ENCODE measurements at places on chromosomes 6 and 20.
A peak's percentile ranks its signal among the peaks of the same experiment; 100 is the strongest.

- no peak for DNase-seq
These were observed 241.4 kb downstream of the ESR1 start for GRCh38 chr6:152048921-152049320.

DNA sequence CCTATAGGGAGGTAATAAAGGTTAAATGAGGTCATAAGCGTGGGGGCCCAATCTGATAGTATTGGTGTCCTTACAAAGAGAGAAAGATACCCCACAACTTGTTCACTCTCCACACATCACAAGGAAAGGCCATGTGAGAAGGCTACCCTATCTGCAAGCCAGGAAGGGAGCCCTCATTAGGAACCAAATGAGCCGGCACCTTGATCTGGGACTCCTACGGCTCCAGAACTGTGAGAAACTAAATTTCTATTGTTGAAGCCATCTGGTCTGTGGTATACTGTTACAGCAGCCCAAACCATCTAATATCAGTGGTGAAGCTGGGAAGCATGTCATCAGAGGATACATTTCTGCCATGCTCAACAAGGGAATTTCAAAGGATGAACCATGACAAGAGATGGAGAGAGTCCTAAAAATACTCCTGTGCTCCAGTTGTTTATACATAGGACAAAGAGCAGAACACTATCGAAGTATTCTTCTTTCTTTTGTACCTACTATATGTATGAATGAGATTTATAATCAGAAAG is 10.4 kb downstream of the COX7A2 start:
- no peak for DNase-seq

- DNase-seq, result peak; percentile 63
These were observed 263.0 kb downstream of the FOXC1 start for GRCh38 chr6:1872649-1873131.

- DNase-seq, result no peak
These were observed 38.5 kb downstream of the EDN1 start for GRCh38 chr6:12328701-12329100.

GRCh38 chr6:132960720-132961119 is 146.4 kb downstream of the RPS12 start:
- no peak for DNase-seq

- no peak for DNase-seq
These were observed 7.7 kb upstream of the VSX1 start for GRCh38 chr20:25089662-25090061.

- no peak for DNase-seq
These were observed 545.5 kb downstream of the EPM2A start for GRCh38 chr6:145189836-145190235.

DNA sequence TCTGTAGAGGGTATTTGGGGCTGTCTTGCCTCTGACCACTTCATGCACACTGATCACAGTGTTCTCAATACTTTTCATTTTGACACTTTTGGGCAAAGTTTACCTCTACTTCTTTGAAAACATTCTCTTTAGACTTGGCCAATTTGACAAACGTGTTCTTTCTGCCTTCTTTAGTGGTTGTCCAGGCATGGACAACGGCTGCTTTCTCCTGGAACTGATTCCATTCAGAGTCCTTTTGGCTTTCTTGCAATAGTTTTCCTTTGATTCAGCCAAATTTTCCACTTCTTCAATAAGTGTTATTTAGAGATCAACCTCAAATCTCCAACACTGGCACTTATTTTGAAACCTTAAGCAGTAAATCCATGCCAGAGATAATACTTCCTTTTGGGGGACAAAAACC is 6.7 kb upstream of the CST9 start:
- DNase-seq, result no peak

GRCh38 chr6:148195511-148195910 is 147.1 kb upstream of the SASH1 start:
- DNase-seq, result no peak

DNA sequence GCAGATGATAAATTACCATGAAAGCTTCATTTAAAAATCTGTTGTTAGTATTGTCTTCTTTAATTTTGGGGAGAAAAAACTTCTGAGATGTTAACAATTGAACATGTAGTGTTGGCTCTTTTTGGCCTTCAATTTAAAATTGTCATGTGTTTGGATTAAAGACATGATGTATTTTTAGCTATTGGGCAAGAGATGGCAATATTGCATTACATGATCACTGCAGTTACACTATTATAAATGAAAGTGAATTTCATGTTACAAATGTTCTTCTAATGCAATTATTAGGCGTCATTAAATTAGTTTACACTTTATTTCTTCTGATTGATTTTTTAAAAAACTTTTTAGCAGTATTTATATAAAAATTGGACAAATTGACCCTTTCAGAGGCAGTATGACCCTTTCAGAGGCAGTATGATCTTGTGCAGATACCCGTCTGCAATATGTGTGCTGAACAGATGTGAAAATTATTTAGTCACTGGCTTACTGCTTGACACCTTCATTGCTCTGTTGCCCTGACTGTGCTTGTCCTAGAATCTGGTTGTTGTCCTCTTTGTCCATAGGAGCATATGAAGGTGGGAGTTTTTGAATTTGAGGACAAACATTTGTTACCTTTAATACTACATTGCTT is 25.8 kb downstream of the CDKAL1 start:
- DNase-seq, result peak; percentile 26

- peak; percentile 46 for DNase-seq
These were observed 182.5 kb downstream of the CDC5L start for GRCh38 chr6:44569931-44570385.

DNA sequence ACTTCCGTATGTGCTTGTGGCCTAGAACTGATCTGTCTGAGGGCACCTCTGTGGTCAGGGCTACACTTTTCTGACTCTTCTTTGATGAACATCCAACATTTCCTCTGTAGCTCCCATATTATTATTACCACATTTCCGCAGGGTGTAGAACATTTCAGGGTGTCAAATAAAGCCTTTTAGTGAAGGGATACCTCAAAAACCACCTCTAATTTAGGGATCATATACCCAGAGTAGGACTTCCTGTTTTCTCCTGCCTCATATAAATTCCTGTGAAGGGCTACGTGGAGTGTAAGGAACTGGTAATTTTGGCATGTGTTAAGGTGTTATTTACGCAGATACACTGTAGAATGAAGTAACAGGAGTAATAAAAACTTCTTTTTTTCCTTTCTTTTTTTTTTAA is 5.5 kb upstream of the MUC22 start:
- DNase-seq, result no peak

DNA sequence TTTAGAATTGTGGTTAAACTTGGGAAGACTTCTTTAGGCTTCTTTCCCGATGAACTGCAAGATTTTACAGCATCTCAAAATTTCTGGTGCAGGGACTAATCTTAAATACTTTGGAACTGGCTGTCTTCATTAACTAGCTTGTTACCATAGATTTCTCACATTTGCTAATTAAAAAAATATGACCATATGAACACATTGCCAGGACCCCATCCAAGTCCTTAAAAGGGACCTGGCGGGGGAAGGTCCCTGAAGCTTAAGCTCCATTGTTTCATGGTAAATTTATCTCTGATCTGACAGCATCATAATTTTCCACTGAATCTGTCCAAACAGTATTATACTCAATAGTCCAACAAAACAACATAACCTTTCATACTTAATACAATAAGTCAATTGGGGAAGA is 517.8 kb upstream of the FLRT3 start:
- DNase-seq, result no peak

DNA sequence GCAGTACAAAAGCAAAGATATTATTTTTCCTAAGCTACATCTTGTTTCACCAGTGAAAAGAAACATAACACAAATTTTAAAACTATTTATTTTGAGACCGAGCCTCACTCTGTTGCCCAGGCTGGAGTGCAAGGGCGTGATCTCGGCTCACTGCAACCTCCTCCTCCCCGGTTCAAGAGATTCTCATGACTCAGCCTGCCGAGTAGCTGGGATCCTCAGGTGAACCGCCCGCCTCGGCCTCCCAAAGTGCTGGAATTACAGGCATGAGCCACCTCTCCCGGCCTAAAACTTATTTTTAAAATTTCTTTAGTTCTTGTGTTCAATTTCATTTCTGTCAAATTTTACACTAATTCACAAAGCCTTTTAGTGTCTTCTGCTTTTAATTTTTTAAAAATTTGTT is 5.9 kb downstream of the SRSF12 start:
- DNase-seq, result no peak

DNA sequence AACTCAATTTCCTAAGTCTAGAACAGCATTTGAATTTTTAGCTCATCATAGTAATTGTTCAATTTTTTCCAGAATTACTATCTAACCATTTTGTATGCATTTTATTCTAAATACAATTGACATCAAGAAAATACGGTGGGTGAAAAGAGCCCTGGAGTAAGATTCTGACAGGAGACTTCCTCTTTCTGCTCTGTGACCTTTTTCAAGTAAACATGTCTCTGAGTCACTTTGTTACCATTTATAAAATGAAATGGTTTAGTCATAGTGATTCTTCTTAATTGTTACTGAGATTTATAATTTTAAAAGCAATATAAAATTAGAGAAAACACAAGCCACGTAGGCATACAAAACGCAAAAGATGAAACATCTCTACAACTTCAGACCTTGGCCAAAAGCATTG is 80.2 kb downstream of the PLCB1 start:
- DNase-seq, result peak; percentile 31

DNA sequence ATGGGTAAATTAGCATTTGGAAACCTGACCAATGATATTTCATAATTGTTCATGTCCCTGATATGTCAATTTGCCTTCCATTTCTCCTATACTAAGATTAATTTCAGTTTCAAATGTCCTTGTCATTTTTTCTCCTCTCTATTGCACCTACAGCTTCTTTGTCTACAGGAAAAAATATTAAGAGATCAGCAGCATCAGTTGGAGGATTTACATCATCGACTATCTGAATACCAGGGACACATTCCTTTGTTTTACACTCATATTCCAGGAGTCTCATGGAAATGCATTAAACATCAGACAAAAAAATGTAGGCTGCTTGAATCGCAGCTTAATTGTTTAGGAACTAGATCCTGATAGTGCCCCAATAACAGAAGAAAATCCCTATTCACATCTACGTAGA is 188.2 kb downstream of the PRKN start:
- no peak for DNase-seq

GRCh38 chr6:43014434-43014909 is 423 bp downstream of the KLHDC3 start:
- DNase-seq, result peak; percentile 45

GRCh38 chr6:66930559-66931290 is 1223.7 kb upstream of the EYS start:
- peak; percentile 19 for DNase-seq

DNA sequence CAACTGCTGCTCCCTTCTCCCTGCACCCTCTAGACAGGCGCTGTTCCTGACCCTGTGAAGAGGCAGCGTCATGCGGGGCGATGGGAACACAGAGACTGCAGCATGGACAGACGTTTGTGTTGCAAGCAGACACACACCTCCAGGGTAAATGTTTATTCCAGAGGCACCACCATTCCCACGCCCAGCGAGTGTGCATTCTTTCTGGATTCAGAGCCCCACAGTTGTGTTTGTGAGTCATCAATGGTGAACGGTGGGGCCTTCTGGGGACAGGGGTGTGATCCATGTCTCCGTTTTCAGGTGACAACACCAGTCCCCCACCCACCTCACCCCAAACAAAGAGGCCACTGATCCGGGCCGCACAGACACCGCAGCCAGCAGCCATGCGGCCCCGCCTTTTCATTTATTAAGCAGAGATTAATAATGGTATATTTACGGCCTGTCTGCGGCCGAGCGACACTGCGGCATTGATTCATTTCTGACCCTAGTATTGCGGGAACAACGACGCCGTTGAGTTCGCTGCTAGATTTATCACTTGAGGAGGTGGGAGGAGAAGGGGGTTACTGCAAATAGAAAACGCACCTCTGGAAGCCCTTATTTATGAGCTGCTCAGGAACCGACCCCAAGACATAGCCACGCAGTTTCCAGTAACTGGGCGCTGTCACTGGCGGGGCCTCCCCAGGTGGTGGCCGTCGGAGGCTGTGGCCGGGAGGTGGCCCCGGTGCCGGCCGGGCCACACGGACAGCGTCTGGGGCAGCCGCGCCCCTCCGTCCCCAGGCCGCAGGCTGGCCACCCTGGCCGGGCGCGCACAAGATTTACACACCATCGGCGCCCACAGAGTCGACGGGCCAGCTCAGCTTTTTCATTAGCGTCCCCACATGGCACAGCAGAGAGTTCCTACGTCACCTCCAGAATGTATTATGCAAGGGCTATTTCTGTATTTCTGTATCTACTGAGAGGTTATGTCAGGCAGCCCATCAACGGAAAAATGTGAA is 367.6 kb downstream of the THBS2 start:
- no peak for DNase-seq

- no peak for DNase-seq
These were observed 104.1 kb downstream of the HDGFL1 start for GRCh38 chr6:22673474-22673873.

DNA sequence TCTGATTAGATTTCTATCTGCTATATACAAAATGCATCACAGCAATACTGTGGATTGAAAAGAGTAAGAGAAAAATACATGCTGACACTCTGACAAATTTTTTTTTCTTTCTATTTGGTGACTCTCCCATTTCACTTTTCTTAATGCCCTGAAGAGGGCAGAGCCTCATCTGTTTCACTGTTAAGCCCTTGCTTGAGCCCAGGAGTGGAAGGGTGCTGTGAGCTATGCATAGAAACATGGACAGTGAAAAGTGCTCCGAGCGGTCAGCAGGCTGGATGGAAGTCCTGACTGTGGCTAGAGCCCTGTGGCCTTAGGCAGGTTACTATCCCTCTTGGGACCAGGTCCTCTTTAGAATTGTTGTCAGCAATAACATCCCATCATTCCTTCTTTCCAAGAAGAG is 17.4 kb upstream of the CSE1L start:
- DNase-seq, result peak; percentile 35

DNA sequence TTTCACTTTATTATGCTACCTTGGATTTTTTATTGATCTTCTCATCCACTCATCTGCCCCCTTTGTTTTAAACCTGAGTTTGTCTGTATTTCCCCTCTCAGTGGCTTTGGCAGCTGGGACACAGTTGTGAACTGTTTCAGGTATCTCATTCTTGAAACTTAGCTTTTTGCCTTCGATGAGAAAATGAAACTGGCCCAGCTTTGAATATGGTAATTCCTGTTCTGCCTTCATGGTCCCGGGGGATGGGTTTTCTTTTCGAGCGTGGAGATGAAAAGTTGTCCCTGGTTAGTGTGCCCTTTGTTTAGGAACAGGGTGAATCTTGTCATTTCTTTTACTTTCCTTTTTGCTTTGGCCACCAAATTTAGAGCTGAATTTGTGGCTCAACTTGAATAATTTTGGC is 25.6 kb downstream of the DHX35 start:
- DNase-seq, result no peak

DNA sequence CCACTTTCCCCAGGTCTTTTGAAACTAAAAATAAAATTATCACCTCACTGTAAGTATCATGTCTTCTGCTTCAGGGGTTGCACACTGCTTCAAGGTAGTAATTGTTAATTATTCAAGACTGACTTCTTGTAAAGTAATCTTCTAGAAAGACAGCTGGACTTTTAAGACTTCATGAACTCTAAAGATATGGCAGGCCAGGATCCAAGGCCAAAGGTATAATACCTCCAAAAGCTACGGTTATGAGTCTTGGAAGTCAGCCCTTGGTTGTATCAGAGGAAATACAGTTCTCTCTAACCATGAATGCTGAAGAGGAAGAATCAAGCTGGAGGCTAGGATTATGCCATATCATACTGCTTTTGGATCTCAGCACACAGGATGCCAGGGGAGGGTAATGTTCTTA is 1346.8 kb upstream of the GJE1 start:
- DNase-seq, result no peak
